ENCODE measurements at places on chromosomes 16 and 17.

DNA sequence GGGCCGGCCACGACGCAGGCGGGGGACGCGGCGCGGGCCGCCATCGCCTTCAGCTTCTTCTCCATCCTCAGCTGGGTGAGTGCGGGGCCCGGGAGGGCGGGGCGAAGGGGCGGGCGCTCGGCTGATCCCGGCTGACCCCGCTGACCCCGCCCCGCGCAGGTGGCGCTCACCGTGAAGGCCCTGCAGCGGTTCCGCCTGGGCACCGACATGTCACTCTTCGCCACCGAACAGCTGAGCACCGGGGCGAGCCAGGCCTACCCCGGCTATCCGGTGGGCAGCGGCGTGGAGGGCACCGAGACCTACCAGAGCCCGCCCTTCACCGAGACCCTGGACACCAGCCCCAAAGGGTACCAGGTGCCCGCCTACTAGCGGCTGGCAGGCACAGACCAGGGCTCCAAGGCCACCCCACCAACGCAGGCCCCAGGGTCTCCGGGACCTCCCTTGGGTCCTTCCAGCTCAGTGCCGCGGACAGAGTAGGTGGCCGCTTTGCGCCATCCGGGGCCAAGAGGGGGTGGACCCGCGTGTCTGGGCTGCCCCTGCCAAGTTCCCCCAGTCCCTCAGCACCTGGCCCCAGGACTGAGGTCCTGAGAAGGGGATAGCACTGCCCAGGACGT is 3.0 kb downstream of the SYNGR3 start:
- DNase-seq, result no peak

DNA sequence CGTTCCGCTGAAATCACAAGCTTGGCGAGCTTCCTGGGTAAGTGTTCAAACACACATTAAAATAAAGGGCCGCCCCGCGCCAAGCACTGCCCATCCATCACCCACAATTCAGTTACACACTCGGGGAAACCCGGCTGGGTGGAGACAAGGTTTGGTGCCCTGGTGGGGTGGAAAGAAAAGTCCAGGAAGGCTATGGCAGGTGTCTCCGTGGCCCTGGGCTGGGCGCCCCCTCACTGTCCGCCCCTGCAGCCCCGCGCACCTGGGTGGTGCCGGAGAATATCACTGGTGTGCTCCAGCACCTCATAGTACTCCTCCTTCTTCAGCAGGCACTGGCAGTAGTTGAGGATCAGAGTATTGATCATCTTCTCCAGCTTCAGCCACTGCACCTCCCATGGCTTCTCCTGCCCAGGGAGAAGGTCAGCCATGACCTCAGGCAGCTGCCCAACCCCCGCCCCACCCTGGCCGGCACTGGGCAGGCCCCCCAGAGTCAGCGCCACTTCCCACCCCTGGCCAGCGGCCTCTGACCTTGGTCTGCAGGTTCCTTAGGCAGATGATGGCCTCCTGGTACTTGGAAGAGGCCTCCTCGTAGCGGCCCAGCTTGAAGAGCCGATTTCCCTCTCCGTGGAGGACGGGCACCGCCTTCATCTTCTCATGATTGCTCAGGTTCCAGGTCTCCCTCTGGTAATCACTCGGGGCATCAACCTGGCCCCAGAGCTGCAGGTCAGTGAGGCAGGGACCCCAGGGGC is 8.4 kb downstream of the AIPL1 start:
- DNase-seq, result no peak

- DNase-seq, result peak; percentile 67
Observed at GRCh38 chr17:77128896-77129567, 11.7 kb upstream of the SEC14L1 start.

- DNase-seq, result no peak
Observed at GRCh38 chr16:89584768-89585549, 9.4 kb downstream of the CPNE7 start.
